Activated CD4-positive, alpha-beta T cell treated with anti-CD3 and anti-CD28 coated beads, Interleukin-2, amount 10 ng/mL, durations not matched to agents 24 days and 14 days (primary cell): ENCODE measurements at places on chromosomes 7 and 10. TPM values are rescaled to one million over a fixed set of nuclear protein-coding genes. Genes with fewer than 3 reads are reported as not detected.

DNA sequence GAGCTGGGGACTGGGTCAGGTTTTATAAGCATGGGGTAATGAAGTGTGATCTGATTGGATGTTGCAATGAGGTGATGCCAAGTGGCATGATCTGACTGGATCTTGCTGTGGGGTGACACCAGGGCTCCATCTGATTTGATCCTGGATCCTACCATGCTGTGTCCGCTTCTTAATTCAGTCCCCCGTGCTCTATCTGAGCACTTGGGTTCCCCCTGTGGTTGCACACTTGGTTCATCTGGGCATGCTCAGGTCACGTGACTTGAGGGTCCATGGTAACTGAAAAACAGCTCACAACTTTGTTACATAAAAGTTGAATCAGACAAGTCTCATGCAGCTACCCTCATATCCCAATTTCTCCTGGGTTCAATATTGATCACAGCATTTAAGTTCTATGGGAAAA lies 448.6 kb upstream of the NRP1 start:
- H3K4me1 ChIP-seq = no peaks in the 10 kb centered on the region
- no peak overlapping the region for H3K4me3 ChIP-seq
- no peak for DNase-seq
- no peak overlapping the region for H3K27ac ChIP-seq
- no peaks in the 10 kb centered on the region for H3K36me3 ChIP-seq

GRCh38 chr7:46695051-46695708 lies 774.1 kb upstream of the IGFBP3 start:
- no peak for DNase-seq
- no peak overlapping the region for H3K27ac ChIP-seq
- H3K27me3 ChIP-seq = no peaks in the 10 kb centered on the region
- no peak overlapping the region for H3K4me3 ChIP-seq
- H3K36me3 ChIP-seq = no peaks in the 10 kb centered on the region
- H3K4me1 ChIP-seq = no peaks in the 10 kb centered on the region

DNA sequence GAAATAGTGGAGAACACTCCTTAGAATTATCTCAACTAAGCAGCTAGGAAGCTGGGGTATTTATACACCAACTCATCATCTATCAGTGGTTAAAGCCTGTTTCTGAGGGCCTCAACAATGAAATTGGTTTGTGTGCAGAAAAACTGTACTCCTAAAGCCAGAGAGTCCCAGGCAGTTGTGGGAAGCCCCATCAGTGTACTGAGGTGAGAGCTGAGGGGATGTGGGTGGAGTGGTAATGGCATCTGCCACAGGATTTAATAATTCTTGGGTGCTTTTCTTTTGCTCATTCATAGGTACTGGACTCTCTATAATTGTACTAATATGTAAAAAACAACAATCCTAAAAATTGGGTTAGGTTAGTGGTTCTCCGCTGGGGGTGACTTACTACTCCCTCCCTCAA lies 267.5 kb downstream of the PTEN start:
- DNase-seq = no peak
- H3K36me3 ChIP-seq = no peaks in the 10 kb centered on the region
- H3K4me1 ChIP-seq = peaks cover 4% of the 10 kb centered on the region
- peaks cover 19% of the 10 kb centered on the region for H3K27me3 ChIP-seq
- H3K27ac ChIP-seq = no peak overlapping the region

DNA sequence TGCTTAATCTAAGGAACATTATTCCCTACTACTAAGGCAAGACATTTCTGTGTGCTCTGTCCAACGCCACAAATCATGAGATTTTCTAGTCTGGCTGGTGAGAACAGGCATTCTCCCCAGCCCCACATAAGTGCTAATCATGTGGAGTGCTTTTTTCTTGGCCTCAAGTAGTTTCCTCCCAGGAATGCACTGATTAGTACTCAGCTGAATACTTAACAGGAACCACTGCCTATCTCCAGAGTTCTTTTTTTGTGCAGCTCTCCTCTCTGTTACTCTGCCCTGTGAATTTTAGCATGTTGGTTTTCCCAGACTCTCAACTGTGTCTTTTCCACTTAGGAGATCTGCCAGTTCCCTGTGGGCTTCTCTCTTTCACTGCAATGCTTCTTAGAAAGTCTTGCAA lies 1098.5 kb upstream of the LRRTM3 start:
- H3K27me3 ChIP-seq = no peaks in the 10 kb centered on the region
- H3K27ac ChIP-seq = no peak overlapping the region
- H3K4me3 ChIP-seq = no peak overlapping the region
- no peak for DNase-seq

DNA sequence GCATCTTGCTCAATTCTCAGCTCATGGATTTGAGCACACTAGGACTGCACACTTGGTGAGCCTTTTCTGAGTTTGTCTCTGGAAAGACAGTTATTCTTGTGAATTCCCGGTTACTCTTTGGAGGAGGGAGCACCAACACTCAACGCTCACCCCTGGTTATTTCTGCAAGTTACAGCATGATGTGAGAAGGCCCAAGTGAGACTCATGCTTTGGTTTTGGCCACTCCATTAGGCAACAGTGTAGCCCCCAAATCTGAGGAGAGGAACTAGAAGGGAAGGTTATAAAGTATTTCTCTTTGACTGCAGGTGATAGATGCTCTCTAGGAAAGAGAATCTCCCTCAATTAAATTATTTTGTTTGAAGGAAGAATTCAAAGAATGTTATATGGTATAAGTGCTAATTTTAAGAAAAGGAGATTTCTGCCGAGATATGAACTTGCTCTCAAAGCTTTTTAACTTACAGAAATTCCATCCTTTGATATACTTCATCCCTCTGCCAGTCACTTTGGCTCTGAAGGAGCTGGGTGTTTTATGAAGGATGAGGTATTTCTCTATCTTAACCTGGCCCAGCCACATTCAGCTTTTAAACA lies 183.4 kb downstream of the WNT2 start:
- no peak for DNase-seq
- no peaks in the 10 kb centered on the region for H3K27me3 ChIP-seq
- H3K4me1 ChIP-seq = peaks cover 8% of the 10 kb centered on the region
- no peak overlapping the region for H3K27ac ChIP-seq
- H3K4me3 ChIP-seq = no peak overlapping the region

GRCh38 chr10:46527241-46527811 lies 29.1 kb downstream of the GPRIN2 start:
- H3K27me3 ChIP-seq = no peaks in the 10 kb centered on the region
- no peaks in the 10 kb centered on the region for H3K4me1 ChIP-seq
- no peaks in the 10 kb centered on the region for H3K36me3 ChIP-seq
- no peak overlapping the region for H3K4me3 ChIP-seq

- no peaks in the 10 kb centered on the region for H3K27me3 ChIP-seq
- H3K27ac ChIP-seq = no peak overlapping the region
- no peaks in the 10 kb centered on the region for H3K36me3 ChIP-seq
- no peak for DNase-seq
Measured at GRCh38 chr10:71156436-71156835, 55.9 kb upstream of the UNC5B start.

DNA sequence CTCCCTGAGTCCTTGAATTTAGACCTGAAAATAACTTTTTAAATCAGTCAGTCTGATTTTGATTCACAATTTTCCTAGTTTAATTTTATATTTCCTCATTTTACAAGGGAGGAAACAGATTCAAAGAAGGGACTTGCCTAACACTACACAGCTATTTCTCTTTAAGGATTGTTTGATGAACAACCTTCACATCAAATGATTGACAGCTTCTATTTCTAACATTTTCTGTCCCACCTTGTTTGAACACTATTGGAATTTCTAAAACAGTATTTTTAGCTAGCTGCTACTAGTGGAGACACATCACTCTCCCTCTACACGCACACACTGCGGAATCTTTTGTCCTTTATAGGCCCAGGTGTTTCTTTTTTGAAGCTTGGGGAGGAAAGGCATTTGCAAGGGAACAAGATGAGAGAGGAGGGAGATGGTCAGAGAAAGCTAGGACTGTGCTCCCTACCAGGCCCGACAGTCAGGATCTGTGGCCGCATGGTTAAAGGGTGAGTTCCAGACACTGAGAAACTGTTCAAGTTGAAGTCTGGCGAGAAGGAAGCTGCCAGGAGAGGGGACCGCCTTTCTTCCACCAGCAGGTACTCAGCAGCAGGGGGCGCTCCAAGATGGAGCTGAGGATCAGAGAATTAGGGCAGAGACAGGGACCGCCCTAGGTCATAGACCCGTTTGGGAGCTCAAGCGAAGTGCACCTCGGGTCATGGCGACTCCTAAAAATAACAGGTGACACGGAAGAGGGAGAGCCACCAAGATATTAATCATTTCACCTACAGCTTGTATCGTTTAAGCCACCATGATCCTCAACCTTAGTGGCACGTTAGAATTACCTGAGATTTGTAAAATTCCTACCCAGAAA lies 49.7 kb downstream of the DNAJC12 start:
- peak overlapping the region; percentile 77 for H3K27ac ChIP-seq
- peak overlapping the region; percentile 41 for H3K4me3 ChIP-seq
- peak; percentile 94 for DNase-seq
- no peaks in the 10 kb centered on the region for H3K36me3 ChIP-seq

DNA sequence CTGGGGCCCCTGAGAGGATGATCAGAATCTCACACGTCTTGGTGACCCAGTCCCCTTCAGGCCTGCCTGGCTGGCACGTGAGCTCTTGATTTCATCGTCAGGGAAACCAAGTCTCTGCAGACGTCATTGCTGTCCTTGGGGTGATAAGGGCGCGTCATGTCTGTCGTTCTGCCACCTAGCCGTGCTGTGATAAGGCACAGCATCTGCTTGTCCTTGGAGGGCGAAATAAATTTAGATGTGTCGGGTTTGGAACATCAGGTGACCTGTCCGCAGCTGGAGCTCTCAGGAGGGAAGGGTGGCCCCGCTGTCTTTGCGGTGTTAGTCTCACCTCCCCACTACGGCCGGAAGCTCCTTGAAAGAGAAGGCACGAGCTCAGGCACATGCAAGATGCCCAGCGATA lies 129.2 kb downstream of the GRK5 start:
- DNase-seq = no peak

DNA sequence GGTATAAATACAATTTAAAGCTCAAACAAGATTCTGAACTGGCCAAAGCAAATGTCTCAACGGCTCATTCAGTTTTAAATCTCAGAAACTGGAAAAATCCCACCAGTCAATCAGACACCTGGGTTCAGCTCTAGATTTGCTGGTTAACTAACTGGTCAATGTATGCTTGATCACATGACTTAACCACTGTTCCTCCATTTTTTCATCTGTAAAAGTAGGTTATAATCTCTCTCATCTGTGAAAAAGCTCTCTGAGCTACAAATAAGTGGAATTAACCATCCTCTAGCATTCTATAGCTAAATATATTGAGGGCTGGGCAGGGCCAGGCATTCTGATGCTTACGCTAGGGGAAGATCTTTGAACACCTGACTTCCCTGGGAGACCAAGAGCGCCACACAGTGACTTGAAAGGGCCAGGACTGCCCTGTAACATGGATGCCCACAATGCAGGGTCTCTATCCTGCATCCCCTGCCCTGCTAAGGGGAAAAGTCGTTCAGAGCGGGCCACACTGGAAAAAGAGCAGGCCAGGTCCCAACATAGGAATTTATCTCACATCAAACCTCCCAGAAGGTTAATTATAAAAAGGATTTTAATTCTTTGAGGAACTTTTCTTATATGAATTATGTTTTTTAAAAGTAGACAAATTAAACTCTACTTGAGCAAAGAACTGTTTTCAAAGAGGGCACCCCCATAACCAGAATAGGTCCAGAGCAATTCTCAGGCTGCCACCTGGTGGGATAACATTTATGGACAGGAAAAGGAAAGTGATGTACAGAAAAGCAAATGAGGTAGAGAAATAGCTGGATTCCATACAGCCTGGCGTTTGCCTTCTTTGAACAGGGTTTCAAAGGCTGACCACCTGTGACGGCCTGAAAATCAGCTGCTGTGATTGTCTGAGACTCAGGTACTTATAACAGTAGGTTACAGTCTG lies 1.8 kb downstream of the RP9 start:
- peaks cover 11% of the 10 kb centered on the region for H3K36me3 ChIP-seq
- H3K4me1 ChIP-seq = peaks cover 27% of the 10 kb centered on the region
- peak overlapping the region; percentile 97 for H3K4me3 ChIP-seq
- no peak overlapping the region for H3K27ac ChIP-seq
- DNase-seq = peak; percentile 88

DNA sequence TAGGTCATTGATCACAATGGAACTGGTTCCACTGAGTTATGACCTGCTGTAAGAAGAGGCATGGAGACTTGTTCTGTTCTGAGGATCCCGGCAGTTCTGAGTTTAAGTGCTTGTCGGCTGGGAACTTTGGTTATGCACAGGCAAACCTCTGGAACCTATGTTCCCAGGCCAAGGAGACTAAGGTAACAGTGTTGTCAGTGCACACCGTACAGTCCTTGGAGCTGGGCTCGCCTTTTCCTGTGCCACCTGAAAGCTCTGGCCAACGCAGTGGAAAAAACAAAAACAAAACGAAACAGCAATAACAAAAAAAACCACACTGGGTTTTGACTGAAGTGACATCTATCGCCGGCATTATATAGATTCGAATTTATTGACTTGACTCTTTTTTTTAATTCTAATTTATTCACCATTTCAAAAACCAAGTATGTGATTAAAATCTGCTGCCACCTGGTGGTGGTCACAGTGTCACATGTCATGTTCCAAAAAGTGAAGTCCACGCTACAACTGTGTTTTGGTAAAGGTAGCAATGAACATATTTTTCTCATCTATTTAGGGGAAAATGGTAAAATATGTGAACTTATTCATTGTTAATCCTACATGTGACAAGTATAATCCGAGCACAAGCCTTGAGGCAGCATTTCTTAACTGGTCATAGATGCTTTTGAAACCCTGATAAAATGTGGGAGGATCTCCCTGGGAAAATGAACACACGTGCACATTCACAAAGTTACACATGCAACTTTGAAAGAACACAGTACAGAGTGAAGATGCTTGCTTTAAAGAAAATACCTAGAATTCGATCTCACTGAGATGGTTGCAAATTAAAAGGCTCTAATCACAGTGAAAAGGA lies 113.8 kb upstream of the PPP2R2D start:
- DNase-seq = peak; percentile 70
- H3K27me3 ChIP-seq = peaks cover 2% of the 10 kb centered on the region
- no peak overlapping the region for H3K4me3 ChIP-seq
- H3K4me1 ChIP-seq = no peaks in the 10 kb centered on the region

GRCh38 chr7:149075286-149075685 lies 15.2 kb downstream of the ZNF786 start:
- peaks cover 3% of the 10 kb centered on the region for H3K4me1 ChIP-seq
- no peak overlapping the region for H3K4me3 ChIP-seq
- H3K36me3 ChIP-seq = peaks cover 26% of the 10 kb centered on the region
- DNase-seq = no peak
- H3K27ac ChIP-seq = no peak overlapping the region

DNA sequence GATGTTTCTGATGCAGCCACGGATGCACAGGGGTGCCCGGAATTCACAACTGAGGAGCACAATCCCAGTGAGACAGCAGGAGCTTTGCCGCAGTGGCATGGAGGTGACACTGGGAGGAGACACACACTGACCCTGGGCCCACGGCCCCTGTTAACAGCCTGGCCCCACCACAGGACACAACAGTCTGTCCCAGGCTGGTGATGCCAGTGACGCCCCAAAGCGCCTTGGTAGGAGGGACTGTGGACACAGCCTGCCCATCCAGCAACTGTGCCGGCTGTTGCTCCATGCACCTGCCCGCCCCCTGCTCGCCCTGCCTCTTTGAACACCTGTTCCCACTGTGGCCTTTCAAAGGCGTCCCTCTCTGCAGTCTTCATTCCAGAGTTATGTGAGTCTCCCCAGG lies 49.8 kb downstream of the KLF6 start:
- H3K36me3 ChIP-seq = no peaks in the 10 kb centered on the region
- H3K27ac ChIP-seq = no peak overlapping the region
- H3K4me3 ChIP-seq = no peak overlapping the region
- DNase-seq = no peak
- H3K4me1 ChIP-seq = peaks cover 10% of the 10 kb centered on the region
- H3K27me3 ChIP-seq = no peaks in the 10 kb centered on the region

LBX1 gene
- not detected in 2 replicates for total RNA-seq

GRCh38 chr10:15737656-15738055 lies 17.9 kb upstream of the ITGA8 start:
- H3K4me3 ChIP-seq = no peak overlapping the region
- no peak overlapping the region for H3K27ac ChIP-seq
- peaks cover 2% of the 10 kb centered on the region for H3K27me3 ChIP-seq
- H3K36me3 ChIP-seq = no peaks in the 10 kb centered on the region
- H3K4me1 ChIP-seq = no peaks in the 10 kb centered on the region
- DNase-seq = no peak
